ENCODE measurements at places on chromosomes 1 and 21.

- DNase-seq: no peak
Measured at GRCh38 chr1:200968469-200969410, 54.8 kb downstream of the KIF21B start.

GRCh38 chr1:55774446-55774845 is 559.3 kb upstream of the USP24 start:
- no peak for DNase-seq

GRCh38 chr21:38915546-38915945 is 109.8 kb downstream of the ETS2 start:
- no peak for DNase-seq

- no peak for DNase-seq
Measured at GRCh38 chr1:234721476-234722269, 111.7 kb upstream of the IRF2BP2 start.

- DNase-seq: no peak
Measured at GRCh38 chr1:156923670-156924477, 3.4 kb downstream of the LRRC71 start.

- DNase-seq: no peak
Measured at GRCh38 chr1:173823781-173824314, 625 bp upstream of the DARS2 start.

GRCh38 chr1:150192012-150192411 is 42.3 kb downstream of the PLEKHO1 start:
- no peak for DNase-seq

DNA sequence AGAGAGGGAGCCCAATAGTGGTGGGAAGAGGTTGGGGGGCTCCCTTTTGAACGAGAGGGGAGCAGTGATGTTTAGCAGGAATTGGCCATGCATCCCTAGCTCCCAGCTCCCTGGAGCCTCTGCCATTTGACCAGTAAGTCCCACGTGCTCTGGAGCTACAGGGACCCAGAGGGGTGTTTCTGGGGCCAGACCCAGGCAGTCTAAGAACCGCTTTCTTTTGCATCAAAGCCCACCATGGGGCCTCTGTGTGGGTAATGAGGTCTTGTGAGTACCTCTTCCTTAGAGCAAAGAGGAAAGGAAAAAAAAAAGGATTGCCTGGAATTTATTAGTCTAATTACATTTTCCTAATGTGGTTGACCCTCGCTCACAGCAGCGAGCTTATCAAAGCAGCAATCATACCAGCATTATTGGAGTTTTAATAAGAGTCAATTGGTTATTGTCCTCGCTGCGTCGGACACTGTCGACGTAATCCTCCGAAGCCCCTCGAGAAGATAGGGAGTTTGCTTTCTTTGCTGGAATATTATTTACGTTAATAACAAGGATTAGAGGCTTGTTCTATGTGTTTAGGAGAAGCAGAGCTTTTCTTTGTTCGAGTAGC is 17.6 kb downstream of the ACTL8 start:
- DNase-seq: no peak

DNA sequence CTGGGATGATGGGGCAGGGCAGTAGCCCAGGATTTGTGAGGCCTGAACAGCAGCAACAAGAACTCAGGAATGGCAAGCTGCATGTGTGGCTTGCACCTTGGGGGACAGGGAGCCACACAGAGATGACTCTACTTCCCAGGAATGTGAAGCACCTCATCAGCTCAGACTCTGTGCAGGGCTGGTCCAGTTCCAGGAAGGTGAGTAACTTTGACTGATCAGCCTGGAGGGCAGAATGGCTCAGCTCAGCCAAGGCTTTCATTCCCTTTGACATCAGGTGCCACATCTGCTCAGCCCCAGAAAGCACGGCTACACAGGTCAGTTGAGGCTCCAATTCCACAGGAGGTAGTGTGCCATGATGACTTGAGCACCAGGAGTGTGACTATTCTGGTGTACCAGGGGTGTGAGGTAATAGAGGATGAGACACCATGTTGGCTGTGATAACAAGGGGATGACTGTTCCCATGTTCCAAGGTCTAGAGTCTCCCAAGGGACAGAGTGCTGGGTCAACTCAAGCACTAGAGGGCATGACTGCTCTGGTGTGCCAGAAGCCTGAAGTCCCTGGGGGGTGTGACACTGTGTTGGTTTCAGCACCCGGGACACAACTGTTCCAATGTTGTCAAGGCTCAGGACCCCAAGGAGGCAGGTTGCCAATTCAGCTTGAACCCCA is 625.8 kb upstream of the ADGRL2 start:
- no peak for DNase-seq
